MCF 10A (cell line): ENCODE measurements at places on chromosomes 2 and 18. TPM values are rescaled to one million over a fixed set of nuclear protein-coding genes. Genes with fewer than 3 reads are reported as not detected.

Gene RAB6C
- not detected in 2 replicates for total RNA-seq

Gene POTEI
- not detected in 2 replicates for total RNA-seq

Gene CFC1B
- total RNA-seq, result not detected in 2 replicates

Gene TM4SF20
- total RNA-seq, result not detected in 2 replicates

Gene SPC25
- total RNA-seq, result 2.5 and 3.5 TPM in 2 replicates

Gene DLX2
- total RNA-seq, result 1.1 and 1.9 TPM in 2 replicates

Gene BUB1
- 23.0 and 25.5 TPM in 2 replicates for total RNA-seq

Gene PHLPP1
- 12.4 and 13.1 TPM in 2 replicates for total RNA-seq

Gene SEPTIN10
- 78.9 and 105 TPM in 2 replicates for total RNA-seq
